ENCODE measurements at places on chromosomes 7 and 10.

GRCh38 chr7:49692516-49692915, 80.9 kb upstream of the VWC2 start:
- no peak for DNase-seq

DNA sequence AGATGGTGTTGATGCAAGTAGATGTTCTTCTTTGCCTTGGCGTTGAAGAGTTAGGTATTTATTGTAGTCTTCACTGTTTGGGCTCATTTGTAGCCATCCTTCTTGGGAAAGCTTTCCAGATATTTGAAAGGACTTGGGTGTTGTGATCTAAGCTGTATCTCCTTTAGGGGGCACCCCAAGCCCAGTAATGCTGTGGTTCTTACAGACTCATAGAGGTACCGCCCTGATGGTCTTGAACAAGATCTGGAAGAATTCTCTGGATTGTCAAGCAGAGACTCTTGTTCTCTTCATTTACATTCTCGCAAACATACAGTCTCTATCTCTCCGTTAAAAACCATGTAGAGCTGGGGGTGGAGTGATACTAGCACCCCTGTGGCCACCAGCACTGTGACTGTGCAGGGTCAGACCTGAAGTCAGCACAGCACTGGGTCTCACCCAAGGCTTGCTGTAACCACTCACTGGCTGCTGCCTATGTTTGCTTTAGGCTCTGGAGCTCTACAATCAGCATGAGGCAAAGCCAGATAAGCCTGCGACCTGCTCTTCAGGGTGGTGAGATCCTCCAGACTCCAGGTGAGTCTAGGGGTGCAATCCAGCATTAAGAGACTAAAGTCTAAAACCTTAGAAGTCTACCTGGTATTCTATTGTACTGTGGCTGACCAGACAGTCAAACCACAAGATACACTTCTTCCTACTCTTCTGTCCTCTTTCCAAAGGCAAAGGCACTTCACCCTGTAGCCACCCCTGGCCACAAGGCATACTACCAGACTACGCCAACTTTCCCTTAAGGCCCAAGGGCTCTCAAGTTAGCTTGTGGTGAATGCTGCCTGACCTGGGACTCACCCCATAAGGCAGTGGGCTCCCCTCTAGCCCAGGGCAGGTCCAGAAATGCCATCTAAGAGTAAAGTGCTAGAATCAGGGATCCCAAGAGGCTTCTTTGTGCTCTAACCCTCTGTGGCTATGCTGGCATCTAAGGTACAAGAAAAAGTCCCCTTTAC, 209.7 kb upstream of the TMEM196 start:
- DNase-seq: no peak

GRCh38 chr7:32036557-32036956, 33.6 kb downstream of the PDE1C start:
- DNase-seq: no peak

GRCh38 chr7:106375499-106375898, 90.7 kb upstream of the NAMPT start:
- DNase-seq: no peak

- DNase-seq: no peak
These were observed 63.6 kb upstream of the BMPER start for GRCh38 chr7:33841705-33842129.

DNA sequence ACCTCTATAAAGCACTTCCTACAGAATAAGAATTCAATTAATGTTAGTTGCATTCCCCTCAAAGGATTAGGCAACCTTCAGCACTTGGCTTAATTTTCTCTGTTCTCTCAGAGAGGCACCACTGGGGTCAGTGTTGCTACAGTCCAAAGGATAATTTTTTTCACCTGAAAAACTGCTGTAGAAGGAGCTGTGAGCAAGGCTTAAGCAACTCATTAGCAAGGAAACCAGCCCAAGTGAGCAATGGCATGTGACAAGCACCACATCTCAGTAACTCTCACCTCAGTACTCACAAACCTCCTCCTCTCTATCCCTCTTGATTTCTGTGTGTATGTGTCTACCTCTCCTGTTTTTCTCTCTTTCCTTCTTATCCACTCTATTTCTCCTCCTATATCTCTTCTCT, 55.9 kb downstream of the DGKI start:
- DNase-seq: peak; percentile 61

- DNase-seq: no peak
These were observed 33.4 kb upstream of the NPVF start for GRCh38 chr7:25261545-25262140.

- no peak for DNase-seq
These were observed 58.6 kb downstream of the AUTS2 start for GRCh38 chr7:69656890-69657289.

GRCh38 chr10:71063401-71063800, 149.0 kb upstream of the UNC5B start:
- DNase-seq: no peak

DNA sequence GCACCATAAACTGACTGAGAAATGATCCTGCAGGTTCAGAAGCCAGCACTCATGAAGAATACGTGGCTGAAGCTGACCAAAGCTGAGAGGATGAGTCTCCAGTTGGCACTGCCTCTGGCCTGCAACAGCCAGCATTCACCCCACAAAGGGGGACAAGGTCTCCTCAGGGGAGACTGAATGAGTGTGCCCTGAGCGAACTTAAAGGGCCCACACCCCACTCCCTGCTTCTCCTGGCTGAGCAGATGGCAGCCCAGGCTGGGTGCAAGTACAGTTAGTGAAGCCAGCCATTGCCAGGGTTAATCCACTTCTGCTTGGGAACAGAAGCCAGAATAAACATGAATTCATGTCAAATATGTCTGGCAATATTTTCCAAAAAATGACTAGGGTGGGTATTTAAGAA, 98.1 kb downstream of the PPP1R17 start:
- DNase-seq: no peak

DNA sequence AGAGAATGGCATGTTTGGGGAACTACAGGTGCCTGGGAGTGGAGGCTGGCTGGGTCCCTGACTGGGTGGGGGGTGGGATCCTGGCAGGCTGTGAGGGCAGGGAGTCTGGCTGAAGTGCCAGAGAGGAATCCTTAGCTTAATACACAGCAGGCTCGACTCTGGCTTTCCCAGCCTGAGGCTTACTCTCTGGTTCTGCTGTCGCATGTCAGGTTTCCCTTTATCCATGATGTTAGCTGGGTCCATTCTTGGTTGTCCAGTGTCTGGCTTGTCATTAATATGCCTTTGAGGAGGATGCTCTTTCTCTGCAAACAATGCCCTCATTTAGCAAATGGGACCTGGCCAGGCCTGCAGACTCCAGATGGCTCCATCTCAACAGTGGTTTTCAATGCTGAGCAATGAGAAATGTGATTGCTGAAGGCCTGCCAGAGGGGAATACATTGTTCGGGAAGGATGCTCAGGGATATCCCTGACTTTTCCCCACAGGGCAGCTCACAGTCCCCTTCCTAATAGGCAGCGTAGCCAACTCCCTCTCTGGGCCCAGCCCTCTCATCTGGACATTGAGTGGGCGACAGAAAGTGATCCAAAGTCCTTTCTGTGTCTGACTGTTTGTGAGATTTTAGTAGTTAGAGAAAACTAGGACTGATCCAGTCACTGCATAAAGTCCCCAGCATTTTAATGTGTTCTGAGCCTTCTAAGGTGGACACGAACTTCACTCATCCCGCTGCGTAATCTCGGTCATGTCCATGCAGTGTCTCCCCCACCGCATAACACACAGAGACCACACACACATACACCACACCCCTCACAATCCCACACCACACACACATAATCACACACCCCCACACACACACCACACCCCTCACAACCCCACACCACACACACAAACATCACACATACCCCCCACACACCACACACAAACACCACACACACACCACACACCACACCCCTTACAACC, 124.9 kb downstream of the ANLN start:
- DNase-seq: no peak

GRCh38 chr10:86113983-86114382, 252.6 kb downstream of the GRID1 start:
- DNase-seq: no peak

- no peak for DNase-seq
These were observed 21.5 kb downstream of the LAMB1 start for GRCh38 chr7:107981466-107981865.

DNA sequence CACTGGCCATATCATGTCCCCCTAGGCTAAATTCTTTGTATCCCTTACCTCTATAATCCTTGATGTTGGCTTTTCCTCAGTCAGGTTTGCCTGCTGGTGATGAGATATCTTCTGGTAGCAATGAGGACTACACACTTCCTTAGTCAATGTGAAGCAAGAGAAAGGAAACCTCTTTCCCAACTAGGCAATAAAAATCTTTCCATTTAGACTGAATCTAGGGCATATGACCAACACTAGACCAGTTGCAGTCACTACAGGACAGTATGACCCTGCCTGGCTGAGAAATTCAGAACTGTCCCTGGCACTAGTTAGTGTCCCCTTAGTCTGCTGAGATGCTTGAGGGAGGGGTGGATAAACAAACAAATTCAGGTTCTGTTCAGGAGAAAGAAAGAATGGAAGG, 142.6 kb downstream of the RNLS start:
- no peak for DNase-seq

- DNase-seq: no peak
These were observed 90.9 kb upstream of the TNRC18 start for GRCh38 chr7:5514440-5515035.

GRCh38 chr7:66859794-66860645, 61.0 kb upstream of the TMEM248 start:
- no peak for DNase-seq

- DNase-seq: no peak
These were observed 1.3 kb upstream of the TM9SF3 start for GRCh38 chr10:96588060-96588554.

GRCh38 chr10:111265341-111265740, 188.5 kb downstream of the ADRA2A start:
- DNase-seq: no peak

- no peak for DNase-seq
These were observed 7.7 kb upstream of the TRA2A start for GRCh38 chr7:23539494-23539907.

- no peak for DNase-seq
These were observed 263.7 kb downstream of the ZMYND11 start for GRCh38 chr10:398954-399353.

DNA sequence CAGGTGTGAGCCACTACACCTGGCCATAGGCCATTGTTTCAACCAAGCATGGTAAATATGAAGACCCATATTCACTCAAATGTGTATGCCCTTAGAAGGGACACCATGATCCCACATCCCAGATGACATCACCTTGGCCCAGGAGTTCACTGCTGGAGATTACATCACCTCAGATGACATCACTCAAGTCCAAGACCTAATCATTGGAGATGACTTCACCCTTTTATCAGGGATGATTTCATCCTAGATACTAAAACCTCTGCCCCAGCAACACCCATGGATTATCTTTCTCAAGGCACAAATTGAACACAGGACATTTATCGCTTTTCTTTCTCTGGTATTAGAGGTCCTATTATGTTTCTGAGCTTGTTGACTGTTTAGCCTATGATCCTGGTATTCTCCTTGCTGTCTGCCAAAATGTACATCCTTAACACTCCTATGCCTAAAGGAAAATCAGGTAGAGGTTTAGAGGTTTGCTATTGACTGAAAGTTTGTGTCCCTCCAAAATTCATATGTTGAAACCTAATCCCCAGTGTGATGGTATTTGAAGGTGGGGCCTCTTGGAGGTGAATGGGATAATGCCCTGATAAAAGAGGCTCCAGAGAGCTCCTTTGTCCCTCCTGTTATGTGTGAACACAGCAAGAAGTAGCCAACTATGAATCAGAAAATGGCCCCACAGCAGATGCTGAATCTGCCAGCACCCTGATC, 9.8 kb upstream of the CYP2C18 start:
- peak; percentile 13 for DNase-seq

- no peak for DNase-seq
These were observed 139.3 kb upstream of the HDAC9 start for GRCh38 chr7:18356191-18356645.

- no peak for DNase-seq
These were observed 4.8 kb upstream of the PRRT4 start for GRCh38 chr7:128366300-128366699.

- no peak for DNase-seq
These were observed 37.7 kb downstream of the HABP2 start for GRCh38 chr10:113590581-113590980.

- DNase-seq: no peak
These were observed 446.2 kb downstream of the ADRA2A start for GRCh38 chr10:111523016-111523415.

DNA sequence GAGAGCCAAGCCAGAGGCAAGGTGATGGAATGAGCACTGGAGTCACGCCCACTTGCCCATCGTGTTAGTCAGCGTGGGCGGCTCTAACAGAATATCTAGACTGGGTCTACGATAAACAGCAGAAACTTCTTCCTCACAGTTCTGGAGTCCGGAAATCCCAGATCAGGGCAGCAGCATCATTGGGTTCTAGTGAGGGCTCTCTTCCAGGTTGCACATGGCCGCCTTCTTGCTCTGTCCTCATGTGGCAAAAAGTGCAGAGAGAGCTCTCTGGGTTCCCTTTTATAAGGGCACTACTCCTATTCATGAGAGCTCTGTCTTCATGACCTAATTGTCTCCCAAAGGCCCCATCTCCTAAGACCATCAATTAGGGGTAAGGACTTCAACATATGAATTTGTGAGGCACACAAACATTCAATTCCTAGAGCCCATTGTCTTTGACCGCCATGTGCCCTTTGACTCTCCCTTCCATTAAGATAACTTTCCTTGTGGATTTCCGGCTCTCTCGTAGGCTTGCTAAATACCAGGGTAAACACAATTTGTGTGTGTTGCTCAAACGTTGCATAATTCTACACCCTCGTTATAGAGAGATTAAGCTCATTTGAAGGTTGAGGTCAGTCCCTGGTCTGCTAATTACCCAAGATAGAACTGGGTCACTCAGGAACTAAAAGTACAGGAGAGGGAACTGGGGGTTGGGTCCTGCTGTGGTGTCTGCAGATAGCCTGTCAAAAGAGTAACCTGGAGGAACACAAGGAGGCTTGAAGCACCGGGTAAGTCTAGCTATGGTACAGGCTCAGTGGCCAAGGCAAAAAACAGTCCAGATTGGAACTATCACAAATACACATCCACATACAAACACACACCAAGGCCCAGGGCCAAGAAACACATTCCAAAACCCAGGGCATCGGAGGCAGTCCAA, 28.7 kb upstream of the USP6NL start:
- no peak for DNase-seq

DNA sequence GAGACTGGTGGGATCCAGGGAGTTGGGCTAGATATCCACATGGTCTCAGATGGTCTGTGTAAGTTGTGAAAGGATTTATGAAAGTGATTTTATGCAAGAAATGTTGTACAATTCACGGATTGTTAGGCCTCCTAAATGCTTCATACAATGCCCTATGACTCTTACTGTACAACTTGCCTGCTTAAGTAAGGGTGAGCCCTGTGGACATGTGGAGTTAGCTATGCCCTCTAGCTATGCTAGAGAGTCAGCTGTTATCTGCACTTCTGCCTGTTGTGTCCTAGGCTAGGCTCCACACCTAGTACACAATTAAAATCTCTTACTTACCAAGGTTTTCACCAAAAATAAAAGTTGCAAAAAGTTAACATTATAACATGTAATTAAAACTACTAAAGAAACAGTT, 1.7 kb upstream of the CFAP43 start:
- DNase-seq: no peak

DNA sequence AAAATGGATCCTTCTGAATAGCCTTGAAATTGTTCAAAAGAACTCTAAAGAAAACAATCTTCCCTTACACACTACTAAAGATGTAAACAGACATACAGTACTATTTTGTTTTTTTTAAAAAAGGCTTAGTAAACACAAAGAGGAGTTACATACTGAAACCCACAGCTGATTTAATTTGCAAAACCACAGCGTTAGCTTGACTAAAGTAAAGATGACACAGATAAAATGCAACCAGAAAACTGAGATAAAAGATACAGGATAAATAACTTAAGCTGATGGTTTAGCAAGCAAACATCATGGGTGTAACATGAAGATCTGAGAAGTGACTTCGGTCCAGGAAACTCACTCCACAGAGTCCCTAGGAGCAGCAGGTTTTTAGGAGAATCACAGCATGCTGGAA, 21.8 kb downstream of the PRKCQ start:
- no peak for DNase-seq
